Activated T-cell treated with anti-CD3 and anti-CD28 coated beads, Interleukin-2, amount 50 U/mL, for 4 hours (primary cell): ENCODE measurements at places on chromosomes 7 and 10. TPM values are rescaled to one million over a fixed set of nuclear protein-coding genes. Genes with fewer than 3 reads are reported as not detected.

- DNase-seq = no peak
These were observed 11.5 kb upstream of the RSU1 start for GRCh38 chr10:16828701-16829175.

GRCh38 chr7:37988721-37989650 is 68.5 kb downstream of the EPDR1 start:
- DNase-seq = no peak

DNA sequence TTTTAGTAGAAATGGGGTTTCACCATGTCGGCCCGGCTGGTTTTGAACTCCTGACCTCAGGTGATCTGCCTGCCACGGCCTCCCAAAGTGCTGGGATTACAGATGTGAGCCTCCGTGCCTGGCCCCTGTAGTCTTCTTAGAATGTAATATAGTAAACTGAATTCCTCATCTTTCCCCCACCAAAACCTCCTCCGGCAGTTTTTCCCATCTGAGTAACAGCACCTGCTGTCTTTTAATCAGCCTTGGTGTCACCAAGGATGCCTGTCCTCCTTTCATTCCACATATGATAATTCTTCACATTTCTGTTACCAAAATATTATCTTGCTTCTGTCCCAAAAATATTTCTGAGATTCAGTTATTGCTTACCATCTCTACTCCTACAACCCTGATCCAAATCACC is 80.2 kb downstream of the ZEB1 start:
- no peak for DNase-seq

PTPN20 gene
- 0.78 TPM for total RNA-seq

DNA sequence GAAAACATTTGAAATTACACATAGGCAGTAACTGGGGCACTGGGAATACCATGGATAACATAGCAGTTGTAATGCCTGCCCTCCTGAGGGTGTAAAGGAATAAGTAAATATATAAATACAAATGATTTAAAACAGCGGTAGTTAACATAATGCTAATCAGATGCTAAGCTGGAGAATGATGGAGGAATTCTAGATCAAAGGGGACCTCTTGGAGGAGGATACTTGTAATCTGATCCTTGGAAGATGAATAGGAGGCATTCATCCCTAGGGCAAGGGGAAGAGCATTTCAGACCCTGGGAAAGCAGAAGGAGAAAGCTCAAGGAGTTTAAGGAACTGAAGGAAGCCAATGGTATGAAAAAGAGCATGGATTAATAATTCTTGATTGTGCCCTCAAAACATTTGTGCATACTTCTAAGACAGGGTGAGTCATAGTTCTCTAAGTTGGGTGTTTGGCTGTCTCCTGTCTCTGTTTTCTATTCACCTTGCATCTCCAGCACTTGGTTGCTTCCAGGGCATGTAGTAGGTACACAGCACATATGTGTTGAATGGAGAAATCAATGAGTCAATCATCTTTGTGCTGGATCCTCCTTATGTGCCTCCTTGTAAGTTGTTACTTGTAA is 54.8 kb upstream of the PLPP4 start:
- no peak for DNase-seq

DNA sequence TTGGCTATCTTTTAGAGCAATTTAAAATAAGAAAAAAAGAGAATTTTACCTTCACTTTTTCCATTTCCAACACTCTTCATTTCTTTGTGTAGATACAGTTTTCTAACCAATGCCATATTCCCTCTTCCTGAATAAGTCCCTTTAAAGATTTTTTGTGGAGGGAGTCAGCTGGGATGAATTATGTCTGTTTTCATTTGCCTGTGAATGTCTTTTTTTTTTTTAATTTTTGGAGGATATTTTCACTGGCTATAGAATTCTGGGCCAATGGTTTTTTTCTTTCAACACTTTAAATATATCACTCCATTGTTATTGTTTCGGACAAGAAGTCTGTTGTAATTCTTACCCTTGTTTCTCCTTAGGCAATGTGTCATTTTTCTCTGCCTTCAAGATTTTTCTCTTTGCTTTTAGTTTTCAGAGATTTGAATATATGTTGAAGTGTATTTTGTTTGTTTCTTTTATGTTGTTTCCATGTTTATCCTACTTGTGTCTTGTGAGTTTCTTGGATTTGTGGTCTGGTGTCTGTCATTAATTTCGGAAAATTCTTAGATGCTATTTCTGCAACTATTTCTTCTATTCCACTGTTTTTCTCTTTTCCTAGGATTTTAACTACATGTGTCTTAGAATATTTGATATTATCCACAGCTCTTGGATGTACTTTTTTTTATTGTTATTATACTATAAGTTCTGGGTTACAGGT is 20.0 kb upstream of the CXCL12 start:
- no peak for DNase-seq

GRCh38 chr10:99964791-99965190 is 45.0 kb downstream of the DNMBP start:
- DNase-seq = no peak

GRCh38 chr10:63030536-63030935 is 102.6 kb upstream of the NRBF2 start:
- no peak for DNase-seq

DNA sequence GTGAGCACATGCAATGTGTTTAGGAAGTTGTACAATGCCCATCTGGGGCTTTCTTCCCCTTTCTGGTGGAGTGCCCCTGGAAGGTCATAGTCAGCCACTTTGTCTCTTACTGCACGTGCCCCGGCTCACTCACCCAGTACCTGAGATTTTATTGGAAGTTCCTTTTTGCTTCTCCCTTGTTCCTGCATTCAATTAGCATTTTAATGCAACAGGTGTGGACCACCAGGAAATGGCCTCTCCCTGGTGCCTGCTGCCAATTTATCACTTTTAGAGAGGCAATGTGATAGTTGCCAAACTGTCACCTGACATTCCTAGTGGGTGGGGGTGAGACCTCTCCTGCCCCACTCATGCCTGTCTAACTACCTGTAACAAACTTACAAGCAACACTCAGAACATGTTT is 293.4 kb upstream of the DKK1 start:
- DNase-seq = no peak

DNA sequence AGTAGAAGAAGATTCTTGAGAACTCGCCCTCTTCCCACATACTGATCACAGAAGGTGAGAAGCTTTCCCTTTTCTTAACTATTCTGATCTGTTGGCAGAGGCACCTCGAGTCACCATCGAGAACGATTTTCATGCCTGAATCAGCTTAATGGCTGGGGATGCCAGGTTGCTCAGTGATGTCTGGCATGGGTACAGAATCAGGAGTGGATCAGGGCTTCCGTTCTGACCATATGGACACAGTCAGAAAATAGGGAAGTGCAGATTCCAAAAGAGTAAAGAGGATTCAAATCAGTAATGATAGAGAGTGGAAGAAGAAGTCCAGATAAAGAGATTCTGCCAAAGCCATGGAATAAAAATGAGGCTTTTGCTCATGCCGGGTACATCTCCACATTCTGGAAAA is 52.0 kb upstream of the GRB10 start:
- no peak for DNase-seq

DNA sequence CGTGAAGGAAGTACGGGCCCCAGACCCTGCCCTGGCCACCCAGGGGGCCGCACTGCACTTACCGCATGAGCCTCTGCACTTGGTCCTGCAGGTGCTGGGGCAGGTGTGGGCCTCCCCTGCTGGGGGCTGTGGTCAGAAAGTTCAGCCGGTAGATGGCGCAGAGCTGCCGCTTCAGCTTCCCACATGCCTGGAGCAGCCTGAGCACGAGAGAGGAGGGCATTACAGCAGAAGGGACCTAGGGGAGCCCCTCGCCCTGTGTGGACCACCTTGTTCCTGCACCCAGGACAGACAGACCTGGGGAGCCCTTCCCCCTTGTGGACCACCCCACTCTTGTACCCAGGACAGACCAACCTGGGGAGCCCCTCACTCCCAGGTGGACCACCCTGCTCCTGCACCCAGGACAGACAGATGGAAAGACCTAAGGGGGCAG is 8.7 kb upstream of the PYROXD2 start:
- no peak for DNase-seq
